ENCODE measurements at places on chromosomes 6 and 20.

GRCh38 chr6:136753624-136754023 is 38.7 kb downstream of the MAP3K5 start:
- no peak for DNase-seq

GRCh38 chr6:122789182-122790027 is at the start of gene SMPDL3A:
Gene SMPDL3A, plus strand, starts transcription at chr6:122789258. Its CDS starts 89 bp downstream, at chr6:122789347.
- DNase-seq: peak; percentile 88

GRCh38 chr6:112027942-112028674 is 25.8 kb upstream of the CCN6 start:
- DNase-seq: no peak

DNA sequence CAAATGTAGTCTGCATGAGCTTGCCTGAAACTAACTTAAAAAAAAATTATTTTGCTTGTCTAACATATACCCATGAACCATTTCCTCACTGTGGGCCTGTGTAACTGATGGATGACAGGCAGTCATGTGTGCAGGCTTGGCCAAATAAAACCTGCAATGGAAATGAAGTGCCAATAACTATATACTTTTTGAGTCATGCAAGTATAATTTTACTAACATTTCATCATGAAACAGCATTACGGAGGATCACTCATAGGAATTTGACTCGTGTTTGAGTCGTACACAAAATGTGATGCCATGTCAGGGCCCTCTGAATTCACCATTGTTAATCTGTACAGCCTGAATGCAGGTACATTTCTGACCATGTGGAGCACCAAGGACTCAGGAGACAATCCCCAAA is 46.6 kb downstream of the HDDC2 start:
- no peak for DNase-seq

- no peak for DNase-seq
These were observed 47.1 kb downstream of the SNAI1 start for GRCh38 chr20:50029697-50030461.

- DNase-seq: peak; percentile 4
These were observed 134.4 kb downstream of the ERMARD start for GRCh38 chr6:169885831-169886230.

DNA sequence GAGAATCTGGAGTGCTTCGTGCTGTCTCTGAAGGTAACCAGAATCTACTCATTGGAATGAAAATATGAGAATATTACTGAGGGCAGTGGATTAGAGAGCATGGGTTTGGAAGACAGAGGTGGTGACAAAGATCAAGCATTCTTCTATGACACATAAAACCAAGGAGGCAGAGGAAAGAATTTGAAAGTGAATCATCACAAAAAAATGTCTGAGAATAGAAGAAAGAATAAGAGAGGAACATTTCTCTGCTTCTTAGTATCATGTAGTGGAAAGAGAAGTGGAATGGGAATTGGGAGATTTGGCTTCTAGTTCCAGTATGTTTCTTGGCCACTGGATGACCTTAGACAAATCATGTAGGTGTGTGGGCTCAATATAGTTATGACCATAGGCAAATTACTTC is 474.0 kb downstream of the TFAP2B start:
- no peak for DNase-seq

GRCh38 chr20:62887152-62887859 is 25.7 kb upstream of the TCFL5 start:
- peak; percentile 69 for DNase-seq

GRCh38 chr6:33104887-33105286 is 29.1 kb downstream of the HLA-DPB1 start:
- DNase-seq: no peak

Measured in colonic mucosa (tissue), 4 donors.